ENCODE measurements at places on chromosomes 5 and 9.
A peak's percentile ranks its signal among the peaks of the same experiment; 100 is the strongest.

GRCh38 chr9:27470291-27470856, 53.7 kb upstream of the IFNK start:
- DNase-seq: no peak

GRCh38 chr9:75464726-75465125, 376.4 kb downstream of the OSTF1 start:
- no peak for DNase-seq

GRCh38 chr9:105341434-105342146, 97.1 kb downstream of the SLC44A1 start:
- no peak for DNase-seq

GRCh38 chr5:30880514-30880913, 313.0 kb upstream of the CDH6 start:
- no peak for DNase-seq

DNA sequence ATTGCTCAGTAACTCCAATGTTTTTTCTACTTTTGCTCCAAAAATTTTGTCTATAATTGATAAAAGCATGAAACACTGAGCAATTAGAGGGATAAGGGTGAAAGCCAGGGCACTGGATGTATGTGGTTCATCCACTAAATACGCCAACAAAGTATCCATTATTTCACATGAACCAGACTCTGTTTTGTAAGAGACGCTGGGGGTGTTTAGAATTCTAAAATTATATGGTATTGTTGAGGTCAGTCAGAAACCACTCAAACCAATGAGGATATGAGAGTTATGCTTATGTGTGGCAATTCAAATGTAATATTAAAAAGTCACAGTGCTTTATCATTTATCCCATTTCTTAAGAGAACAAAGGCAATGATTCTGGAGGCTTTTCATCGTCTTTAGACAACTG, 220.2 kb downstream of the EFNA5 start:
- no peak for DNase-seq

DNA sequence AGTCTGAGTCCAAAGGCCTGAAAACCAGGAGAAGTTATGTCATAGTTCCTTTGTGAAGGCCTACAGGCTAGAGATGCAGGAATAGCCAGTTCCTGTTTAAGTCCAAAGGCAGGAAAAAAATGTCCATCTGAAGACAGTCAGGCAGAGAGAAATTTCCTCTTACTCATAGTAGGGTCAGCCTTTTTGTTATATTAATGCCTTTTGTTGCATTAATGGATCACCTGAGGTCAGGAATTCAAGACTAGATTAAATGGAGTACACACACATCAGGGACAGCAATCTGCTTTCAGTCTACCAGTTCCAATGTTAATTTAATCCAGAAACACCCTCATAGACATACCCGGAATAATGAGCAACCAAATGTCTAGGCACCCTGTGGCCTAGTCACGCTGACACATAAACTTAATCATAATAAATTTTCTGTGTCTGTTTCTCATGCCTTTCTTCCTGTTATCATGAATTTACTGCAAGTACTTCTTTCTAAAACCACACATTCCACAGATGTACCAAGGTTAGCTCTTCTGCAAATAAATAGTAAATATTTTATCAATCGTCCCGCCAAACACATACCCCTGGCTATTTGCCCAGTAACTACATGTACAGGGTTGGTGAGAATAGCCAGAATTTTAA, 703.9 kb downstream of the EFNA5 start:
- DNase-seq: no peak

- no peak for DNase-seq
These were observed 212.2 kb downstream of the CHSY3 start for GRCh38 chr5:130116462-130116861.

GRCh38 chr9:12633016-12633765, 60.0 kb upstream of the TYRP1 start:
- DNase-seq: no peak

DNA sequence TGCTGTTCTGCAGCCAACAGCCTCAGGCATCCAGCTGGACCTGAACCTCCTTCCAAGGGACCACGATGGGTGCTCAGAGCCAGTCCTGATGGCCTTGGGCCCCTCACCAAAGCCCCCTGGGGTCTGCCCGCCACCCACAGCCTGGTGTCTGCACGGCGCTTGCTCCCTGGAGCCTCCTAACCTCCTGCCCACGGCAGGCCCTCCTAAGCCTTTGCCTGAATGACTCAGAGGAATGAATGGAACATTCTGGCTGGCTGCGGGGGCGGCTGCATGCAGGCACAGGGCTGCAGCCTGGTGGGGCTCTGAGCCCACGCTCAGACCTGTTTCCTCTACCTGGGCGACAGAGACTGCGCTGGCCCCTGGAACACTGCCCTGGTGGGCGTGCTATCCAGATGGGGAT, 6.9 kb downstream of the SOHLH1 start:
- no peak for DNase-seq

DNA sequence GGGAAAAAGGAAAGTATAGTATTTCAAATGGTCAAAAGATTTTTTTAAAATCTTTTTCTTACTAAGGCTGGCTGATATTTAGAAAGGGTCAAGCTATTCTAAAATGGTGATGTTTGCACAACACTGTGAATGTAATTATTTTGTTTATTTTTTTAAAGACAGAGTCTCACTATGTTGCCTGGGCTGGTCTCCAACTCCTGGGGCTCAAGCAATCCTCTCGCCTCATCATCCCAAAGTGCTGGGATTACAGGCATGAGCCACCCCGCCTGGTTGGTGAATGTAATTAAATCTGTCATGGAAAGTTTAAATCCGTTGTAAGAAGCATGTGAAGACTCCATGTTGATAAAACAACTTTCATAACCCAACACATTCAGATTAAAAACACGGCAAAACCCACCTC, 2.6 kb downstream of the UBTD2 start:
- DNase-seq: no peak

DNA sequence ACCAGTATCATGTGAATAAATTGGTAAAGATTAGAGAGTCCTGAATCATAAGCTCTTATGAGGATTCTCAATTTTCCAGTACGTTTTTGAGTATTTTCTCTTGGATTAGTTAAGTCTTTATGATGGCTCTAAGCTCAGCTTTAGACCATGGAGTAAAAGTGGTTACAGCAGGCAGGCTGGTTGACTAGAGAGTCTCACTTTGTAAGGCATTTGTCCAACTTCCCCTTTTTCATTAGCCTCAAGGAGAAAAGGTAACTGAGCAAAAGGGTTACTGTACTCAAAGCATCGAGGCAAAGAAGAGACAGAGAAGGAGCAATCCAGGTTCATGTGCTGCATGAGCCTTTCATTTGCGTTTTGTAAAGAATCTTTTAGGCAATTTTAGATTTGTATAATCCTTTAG, 8.5 kb downstream of the NOP16 start:
- no peak for DNase-seq

GRCh38 chr5:81971111-81971711, 612 bp upstream of the ATG10 start:
- no peak for DNase-seq

DNA sequence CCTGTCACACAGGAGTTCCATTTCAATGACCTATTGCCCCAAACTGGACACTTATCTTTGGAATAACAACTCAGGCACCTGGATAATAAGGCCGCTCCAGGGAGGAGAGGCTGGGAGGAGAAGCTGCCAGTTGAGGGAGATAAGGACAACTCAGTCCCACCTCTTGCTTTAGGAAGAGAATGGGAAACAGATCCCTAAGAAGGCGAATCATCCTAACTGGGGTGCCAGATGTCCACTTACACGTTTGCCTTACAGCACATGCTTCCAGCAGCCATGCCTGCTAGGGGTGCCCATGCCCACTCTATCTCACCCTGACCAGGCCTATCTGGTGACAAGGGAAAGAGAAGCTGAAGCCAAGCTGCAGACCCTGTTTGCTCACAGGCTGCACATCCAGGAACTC, 6.5 kb downstream of the HK3 start:
- DNase-seq: no peak

DNA sequence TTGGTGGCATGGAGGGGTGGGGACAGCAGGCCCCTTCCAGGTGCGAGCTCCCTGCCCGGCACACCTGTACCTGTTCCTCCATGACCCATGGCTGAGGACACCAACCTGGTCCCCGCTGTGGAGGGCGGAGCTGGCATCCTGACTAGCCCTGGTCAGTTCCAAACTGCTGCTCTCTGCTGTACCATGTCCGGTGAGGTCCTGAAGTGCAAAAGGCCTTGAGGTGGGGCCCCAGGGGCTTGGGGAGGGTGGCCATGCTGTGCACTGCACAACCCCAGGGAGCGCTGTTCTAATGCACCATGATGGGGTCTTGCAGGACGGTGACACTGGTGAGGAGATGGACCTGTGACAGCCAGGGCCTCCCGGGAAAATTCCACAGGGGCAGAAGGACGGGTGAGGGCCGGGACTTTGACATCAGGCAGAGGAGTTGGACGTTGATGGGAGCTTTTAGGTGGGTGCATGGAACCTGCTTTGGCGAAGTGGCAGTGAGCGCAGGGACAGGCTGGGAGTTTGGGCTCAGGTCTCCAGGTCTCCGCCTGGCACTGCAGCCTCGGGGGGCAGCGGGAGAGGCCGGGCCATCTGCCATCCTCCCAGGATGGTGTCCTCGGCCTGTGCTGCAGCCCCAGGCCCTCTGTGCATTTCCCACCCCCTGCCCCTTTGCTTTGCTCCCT, 38.9 kb downstream of the COL5A1 start:
- DNase-seq: no peak

DNA sequence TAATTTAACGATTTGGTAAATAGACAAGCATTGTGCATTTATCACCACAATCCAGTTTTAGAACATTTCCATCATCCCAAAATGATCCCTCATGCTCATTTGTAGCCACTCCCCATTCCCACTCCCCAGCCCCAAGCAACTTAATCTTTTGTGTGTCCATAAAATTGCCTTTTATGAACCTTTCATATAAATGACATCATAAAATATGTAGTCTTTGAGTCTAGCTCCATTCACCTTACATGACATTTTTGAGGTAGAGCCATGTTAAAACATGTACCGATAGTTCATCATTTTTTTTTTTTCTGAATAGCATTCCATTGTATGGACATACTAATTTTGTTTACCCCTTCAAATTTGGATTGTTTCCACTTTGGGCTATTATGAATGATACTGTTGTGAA, 70.5 kb downstream of the C9orf85 start:
- no peak for DNase-seq

GRCh38 chr5:174383210-174384167, 338.0 kb downstream of the NSG2 start:
- DNase-seq: no peak

DNA sequence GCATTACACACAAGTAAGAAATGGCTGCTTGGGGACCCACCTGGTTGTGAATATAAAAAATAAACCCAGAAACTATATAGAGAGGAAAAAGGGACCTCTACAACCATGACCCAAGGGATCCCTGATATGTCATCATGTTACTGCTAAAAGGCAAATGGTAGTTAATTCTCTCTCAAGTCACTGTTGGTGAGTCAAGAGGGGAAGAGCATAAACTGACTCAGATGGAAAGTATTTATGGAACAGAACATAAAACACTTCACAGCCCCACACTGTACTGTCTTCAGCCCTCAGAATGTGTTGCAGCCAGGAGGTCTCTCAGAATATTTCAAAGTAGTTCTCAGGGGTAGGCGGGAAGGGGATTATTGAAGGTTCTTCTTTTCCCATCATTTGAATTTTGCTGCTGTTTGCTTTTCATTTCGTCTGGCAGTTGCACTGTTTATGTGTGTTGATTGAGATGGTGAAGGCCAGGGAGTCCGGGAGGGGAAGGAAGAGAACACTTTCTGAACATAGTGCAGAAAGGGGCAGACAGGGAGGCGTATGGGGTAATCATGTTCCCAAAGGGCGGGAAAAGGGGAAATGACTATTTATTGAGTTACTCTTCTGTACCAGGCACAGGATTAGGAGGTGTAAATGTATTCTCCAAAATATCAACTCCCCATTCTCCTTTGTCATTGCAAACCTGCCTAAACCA, 85.5 kb downstream of the TEK start:
- no peak for DNase-seq

DNA sequence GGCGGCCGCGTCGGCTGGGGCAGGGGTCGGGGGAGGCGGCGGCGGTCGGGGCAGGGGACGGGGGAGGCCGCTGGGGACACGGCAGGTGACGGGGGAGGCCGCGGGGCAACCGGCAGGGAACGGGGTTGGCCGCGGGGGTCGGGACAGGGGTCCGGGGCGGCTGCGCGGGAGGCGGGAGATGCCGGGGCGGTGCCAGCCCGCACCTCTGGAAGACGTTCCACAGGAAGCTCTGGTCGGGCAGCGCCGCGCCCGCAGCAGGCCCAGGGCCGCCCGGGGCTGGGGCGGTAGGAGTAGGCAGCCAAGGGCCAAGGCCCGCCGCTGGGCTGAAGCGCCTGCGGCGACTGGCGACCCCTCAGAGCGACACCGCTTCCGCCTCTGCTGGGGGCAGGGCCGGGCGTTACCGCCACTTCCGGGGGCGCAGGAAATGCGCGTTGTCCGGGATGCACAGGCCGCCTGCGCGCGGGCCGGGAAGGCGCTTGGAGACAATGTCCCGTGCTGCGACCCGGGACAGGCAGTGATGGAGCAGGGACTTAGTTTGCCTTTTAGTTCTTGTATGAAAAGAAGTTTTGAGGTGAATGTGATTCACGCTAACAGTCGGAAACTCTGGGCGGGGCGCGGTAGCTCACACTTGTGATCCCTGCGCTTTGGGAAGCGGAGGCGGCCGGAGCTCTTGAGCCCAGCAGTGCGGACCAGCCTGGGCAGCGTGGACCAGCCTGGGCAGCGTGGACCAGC, 110.0 kb upstream of the LPCAT1 start:
- peak; percentile 63 for DNase-seq

DNA sequence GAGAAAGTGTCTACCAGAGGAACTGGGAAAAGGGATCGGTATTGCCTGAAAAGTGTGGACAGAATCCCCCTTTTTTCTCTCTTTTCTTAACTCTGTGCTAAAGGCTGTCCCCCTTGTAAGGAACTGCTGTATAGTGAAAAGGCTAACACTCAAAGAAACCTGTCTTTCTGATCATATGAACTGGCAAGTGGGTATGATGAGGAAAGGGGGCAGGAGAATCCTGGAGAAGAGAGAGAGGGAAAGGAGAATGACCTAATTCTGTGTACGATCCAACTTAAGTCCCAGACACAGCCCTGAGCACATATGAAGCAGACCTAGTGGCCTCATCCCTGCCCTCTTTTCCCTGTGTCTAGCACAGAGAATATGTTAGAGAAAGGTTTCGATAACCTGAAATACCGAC, 967 bp downstream of the ANKRD31 start:
- DNase-seq: no peak

DNA sequence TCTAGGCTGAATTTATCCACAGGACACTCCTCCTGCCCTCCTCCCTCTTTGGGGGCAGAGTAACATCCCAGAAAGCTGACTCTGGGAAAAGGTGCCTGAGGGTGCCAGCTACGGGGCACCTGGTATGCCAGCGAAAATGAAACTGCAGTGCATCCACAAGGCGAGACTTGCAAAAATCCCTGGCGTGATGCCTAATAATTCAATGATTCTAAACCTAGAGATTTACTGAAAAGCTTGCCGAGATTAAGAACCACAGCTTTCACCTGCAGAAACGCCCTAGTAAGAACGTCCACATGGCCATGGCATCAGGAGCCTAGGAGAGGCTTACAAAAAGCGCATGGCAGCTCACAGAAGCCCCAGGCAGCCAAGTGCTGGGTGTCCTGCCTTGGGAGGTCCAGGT, 20.9 kb downstream of the CCNJL start:
- DNase-seq: no peak
